AG10803 (cell line): ENCODE measurements at places on chromosomes 16 and 17.

- DNase-seq, result no peak
Observed at GRCh38 chr16:13571036-13571435, 348.9 kb upstream of the ERCC4 start.

- DNase-seq, result peak; percentile 79
Observed at GRCh38 chr17:76452660-76453430, at the start of gene UBE2O. UBE2O (minus strand) TSS chr17:76453152; CDS start chr17:76453141, 11 bp downstream.

- no peak for DNase-seq
Observed at GRCh38 chr16:75461575-75461974, 2.9 kb downstream of the TMEM170A start.

- DNase-seq, result no peak
Observed at GRCh38 chr16:85396879-85397871, 215.9 kb upstream of the GSE1 start.

- DNase-seq, result peak; percentile 58
Observed at GRCh38 chr16:66188917-66189725, 177.4 kb upstream of the CDH5 start.

GRCh38 chr17:82560252-82560642, 40.7 kb downstream of the FOXK2 start:
- no peak for DNase-seq

DNA sequence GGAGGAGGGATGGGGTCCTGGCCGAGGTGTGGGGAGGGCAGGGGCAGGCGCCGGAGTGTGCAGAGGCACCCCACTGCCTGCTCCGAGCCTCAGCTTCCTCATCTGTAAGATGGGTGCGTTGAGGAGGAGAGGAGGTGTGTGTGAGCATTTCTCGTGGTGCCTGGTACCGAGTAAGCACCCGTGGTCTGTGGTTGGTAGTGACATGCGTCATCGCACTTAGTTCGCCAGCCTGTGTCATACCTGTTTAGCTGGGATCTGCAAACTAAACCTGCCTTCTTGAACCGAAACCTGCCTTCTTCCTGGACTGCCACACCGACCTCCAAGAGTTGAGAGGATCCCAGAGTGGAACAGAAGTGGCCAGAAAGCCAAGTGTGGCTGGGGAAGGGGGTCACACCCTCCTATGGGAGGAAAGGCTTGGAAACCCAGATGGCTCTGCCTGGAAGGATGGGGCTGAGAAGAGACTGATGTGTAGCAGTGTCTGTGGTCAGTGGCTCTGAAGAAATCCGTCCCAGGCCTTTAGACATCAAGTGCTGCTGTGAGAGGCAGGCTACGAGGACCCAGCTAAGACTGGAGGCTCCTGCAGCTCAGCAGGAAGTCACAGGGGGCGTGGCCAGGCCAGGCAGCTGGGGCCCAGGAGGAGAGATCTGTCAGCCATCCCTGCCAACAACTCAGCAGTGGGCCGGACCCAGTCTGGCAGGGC, 162.6 kb upstream of the PLCG2 start:
- DNase-seq, result peak; percentile 81

- no peak for DNase-seq
Observed at GRCh38 chr16:11734025-11734652, 8.5 kb downstream of the TXNDC11 start.

GRCh38 chr17:64024781-64025731, 4.6 kb upstream of the ICAM2 start:
- DNase-seq, result no peak

DNA sequence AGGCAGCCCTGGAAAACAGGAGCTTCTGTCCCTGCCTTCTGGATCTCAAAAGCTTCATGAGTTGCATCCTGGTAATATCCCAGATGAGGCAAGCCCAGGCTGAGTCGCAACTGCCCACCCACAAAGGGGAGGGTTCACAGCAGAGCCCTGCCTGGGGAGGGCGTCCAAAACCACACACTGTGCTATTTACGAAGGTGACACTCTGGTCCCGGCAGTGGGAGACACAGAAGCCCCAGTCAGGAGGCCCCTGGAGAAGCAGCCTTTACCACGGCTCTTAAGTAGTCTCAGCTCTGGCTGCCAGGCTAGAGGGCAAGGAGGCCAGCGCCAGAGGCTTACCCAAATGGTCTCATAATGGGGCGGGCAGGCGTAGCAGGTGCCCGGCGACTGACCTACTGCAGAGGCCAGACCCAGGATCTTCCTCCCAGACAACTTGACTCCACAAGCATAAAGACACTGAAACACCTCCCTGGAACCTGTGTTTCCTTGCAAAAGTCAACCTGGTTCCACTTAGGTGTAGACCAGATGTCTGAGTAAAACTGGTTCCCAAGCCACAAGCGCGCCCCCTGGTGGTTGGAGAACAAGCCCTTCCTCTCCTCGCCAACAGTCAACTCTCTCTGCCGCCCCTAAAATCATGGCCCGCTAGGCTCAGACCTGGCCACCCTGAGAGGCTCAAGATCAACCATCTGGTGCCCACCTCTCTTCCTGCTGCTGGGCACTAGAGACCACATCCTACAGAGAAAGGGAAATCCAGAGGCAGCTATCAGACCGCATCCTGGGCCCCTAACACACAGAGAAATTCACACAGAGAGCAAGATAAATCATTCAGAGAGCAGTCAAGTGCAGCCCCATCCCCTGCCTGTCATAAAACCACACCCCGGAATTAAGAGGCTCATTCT, 5.2 kb downstream of the AXIN2 start:
- peak; percentile 73 for DNase-seq

DNA sequence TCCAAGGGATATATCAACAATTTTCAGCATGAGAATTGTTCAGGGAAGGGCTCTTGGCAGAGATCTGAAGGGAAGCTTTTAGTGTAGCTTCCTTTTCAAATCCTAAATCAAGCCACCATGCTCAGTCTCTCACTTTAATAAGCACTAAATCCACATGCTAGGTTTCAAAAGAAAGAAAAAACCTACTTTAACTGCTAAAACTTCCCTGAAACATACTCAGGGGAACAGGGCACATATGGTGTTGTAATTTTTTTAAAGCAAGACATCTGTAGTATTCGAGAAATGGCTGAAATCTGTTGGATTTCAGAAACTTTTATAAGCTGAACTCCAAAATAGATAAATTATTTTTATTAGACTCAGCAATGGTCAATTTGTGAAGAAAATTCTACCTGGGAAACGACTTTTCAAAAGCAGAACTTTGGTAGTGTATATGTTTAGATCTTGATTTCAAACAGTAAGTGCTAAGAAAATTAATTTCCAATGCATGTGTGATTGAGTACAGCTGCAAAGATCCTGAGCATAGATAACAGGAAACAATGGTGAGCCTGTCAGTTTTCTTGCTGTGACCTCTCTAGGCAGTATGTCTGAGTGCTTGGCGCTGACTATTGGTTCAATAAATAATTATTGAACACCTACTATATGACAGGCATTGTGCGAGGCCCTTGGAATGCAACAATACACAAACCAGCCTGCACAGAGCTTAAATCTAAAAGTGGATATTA, 804.5 kb upstream of the SOX9 start:
- DNase-seq, result peak; percentile 82

DNA sequence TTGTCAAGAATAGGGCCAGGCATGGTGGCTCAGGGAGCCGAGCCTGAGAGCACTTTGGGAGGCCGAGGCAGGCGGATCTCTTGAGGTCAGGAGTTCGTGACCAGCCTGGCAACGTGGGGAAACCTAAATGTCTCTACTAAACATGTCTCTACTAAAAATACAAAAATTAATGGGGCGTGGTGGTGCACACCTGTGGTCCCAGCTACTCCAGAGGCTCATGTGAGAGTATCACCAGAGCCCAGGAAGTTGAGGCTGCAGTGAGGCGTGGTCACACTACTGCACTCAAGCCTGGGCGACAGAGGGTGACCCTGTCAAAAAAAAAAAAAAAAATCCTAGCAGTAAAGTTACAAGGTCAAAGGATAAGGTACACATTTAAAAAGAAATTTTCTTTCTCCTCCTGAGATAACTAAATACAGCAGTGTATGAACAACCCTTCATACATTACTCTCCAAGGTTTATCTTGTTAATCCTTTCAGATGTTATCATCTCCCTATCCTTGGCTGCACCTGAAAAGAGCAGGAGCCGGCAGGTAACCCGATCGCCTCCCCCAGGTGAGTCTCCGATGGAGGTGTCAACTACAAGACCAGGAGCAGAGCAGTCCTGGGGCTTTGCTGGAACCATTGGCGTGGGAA, 122.3 kb downstream of the GOSR1 start:
- no peak for DNase-seq

DNA sequence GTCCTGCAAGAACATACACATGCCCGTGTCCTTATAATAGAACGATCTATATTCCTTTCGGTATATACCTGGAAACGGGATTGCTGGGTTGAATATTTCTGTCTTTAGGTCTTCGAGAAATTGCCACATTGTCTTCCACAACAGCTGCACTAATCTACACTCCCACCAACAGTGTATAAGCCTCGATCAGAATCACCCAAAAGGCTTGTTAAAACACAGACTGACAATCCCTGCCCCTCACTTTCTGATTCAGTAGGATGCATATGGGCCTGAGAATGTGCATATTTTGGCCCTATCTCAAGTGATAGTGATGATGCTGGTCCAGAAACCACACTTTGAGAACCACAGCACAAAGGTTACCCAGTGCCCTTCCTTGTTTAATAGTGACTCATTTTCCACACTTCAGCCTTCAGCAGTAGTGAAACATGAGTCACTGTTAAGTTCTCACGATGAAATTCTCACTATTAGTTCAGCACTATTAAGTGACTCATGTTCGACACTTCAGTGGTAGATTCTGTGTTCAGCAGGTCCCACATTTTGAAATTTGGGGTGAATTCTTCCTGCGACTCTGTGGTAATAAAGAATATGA, 215.6 kb downstream of the GRIN2A start:
- peak; percentile 1 for DNase-seq

DNA sequence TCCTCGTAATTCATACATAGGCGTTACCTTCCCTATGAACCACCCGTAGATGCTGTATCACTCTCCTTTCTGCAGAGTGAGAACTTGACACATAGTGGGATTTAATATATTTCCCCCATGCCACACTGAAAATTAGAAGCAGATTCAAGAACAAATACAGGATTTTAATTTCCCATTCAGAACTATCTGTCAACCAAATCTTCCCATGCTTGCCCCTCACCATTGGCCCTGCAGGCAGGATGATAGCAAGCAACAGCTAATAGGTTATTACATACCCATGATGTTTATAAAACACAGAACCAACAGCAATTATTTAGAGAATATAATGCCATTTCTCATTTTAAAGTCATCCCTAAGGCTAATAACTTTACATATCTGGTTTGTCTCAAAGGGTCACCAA, 55.0 kb upstream of the GNAO1 start:
- DNase-seq, result no peak
